WERI-Rb-1 (cell line): ENCODE measurements at places on chromosomes 11 and 22.

GRCh38 chr11:37298173-37298572, 700.1 kb upstream of the RAG2 start:
- no peak for DNase-seq

GRCh38 chr11:1203505-1204271, 19.2 kb upstream of the MUC5B start:
- DNase-seq, result peak; percentile 14

DNA sequence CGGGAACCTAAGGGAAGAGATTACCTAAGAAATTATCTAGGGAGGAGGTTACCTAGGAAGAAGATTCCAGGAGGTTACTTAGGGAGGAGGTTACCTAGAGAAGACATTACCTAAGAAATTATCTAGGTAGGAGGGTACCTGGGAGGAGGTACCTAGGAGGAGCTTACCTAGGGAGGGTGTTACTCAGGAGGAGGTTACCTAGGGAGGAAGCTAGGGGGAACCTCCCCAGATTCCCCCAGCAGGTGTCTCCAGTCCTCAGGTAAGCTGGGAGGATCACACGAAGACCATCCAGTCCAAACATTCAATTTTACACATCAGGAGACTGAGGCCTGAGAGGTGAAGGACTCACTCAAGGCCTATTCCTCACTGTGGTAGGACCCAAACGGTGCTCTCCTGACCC, 482.8 kb downstream of the TBC1D22A start:
- no peak for DNase-seq

DNA sequence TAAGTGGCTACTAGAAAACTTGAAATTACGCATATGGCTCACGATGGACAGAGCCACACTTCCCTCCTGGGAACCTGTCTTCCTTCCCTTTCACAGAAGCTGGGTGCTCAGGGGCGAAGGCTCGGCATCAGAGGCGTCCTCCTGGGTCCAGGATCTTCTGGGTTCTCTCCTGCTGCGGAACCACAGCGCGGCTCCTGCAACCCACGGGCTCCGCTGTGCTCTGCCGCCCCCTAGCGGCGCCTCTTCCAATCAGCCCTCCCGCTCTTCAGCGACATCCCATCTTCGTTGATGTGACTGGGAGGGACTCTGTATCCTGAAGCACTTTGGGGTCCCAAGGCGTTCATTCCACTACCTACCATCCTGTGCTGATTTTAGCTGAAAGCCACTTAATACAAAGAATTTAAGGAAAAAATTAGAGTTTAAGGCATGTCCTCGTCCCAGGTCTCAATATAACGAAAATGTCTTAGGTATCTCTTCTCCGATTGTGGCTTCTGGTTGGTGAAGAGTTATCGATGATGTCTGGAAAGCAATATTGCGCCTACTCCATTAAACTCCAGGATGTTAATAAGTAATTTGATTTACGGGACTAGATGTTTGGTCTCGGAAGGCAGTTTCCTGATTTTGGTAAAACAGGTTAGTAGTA, 14.8 kb upstream of the RPS3 start:
- DNase-seq, result peak; percentile 72

DNA sequence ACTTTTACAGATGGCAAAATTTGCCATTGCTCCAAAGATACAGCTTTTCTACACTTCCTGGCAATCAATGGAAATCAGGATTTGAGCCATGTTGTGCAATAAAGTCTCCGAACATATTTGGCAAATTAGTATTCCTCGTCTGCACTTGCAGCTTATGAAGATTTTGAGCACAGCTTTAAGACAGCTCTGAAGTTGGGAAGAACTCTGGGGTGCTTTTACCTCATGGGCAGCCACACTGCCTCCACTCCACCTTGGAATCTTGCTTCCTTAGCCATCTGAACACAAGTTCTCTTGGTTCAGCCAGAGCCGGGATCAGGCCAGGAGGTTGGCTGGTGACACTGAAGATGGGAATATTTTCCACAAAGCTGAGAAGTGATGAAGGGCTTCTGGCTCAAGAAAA, 191.2 kb downstream of the CWF19L2 start:
- no peak for DNase-seq

DNA sequence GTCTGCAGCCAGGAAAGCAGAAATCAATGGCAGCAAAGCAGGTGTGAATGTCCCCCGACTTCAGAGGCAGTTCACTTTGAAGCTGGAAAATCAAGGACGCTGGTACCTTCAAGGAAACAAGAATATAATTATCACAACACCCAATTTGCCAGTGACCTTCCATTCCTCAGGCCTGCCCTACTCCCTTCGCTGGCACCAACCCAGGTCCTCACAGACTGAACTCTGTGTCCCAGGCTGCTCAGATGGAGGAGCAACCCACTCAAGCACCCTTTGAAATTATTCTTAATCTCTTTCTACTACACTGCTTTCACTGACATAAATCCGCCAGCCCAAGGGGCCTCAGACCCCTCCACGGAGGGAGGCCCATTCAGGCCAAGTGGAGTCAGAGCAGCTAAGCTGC, 64.7 kb upstream of the WT1 start:
- DNase-seq, result peak; percentile 24
